ENCODE measurements at places on chromosomes 11 and 22. TPM values are rescaled to one million over a fixed set of nuclear protein-coding genes. Genes with fewer than 3 reads are reported as not detected.

DNA sequence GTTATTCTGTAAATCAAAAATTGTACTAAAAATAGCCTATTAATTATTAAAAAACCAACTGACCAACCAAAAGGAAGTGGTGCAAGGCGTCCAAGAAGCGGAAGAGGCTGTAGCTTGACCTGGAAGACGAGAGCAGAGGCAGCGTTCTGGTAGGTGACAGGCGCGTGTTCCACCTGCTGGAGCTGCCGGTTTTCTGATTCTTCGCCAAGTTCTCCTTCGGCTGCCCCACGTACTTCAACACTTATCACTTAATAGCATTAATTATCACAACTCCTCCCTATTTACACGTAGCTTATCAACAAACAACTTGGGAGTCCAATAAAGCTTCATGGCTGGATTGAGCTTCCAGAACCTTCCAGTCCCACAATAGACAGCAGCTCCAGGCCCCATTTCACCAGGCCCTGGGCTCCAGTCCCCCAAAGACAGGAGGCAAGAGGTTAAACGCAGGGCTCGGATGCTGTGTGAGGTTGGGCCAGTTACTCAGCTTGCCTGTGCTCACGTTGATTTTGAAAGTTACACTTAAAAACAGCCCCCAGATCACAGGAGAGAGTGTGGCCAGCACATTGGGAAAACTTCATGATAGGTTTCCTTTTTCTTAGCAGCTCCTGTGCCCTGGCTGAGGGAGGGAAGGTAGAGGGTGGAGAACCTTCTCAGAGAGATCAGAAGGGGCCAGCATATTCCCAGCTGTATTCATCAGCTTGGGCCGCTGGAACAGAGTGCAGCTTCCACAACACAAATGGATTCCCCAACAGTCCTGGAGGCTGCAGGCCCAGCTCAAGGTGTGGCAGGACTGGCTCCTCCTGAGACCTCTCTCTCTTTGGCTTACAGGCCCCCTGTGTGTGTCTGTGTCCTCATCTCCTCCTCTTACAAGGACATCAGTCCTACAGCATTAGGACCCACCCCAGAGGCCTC, 54.2 kb upstream of the FGF3 start:
- DNase-seq, result no peak

GRCh38 chr11:32433914-32434355, 1.4 kb downstream of the WT1 start:
- no peak for DNase-seq

DNA sequence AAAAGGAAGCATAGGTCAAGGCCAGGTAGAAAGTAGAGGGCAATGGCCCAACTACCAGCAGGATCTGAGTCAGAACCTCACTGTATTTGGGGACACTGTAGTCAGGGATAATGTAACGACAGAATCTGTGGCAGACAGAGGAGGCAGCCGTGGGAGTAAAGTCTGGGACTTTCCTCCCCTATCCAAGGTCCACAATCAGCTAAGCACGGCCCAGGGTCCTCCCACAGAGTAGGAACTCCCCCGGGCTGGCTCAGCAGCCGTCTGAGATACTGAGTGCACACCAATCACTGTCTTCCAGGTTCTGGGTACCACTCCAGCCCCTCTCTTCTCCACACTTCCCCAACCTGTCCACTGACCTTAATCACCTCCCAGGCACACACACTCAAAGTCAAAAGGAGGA, 3.2 kb downstream of the IGSF9B start:
- no peak for DNase-seq

DNA sequence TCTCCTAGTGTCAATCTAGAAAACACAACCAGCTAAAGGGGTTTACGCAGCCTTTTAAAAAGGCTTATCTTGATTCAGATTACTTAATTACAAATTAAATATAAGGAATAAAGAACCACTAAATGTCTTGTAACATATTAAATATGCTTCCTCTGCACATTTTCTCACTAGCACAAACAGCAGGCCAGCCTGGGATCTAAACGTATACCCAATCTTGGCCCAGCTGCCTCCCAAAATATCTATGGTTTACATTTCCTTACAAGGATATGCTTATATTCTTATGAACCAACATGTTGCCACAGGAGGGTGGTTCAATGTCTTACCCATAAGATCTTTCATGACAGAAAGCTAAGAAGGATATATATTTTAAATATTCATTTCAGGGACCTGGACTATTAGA, 7.7 kb downstream of the LGR4 start:
- no peak for DNase-seq

GRCh38 chr11:128800871-128801417, 66.2 kb downstream of the KCNJ1 start:
- DNase-seq, result no peak

DNA sequence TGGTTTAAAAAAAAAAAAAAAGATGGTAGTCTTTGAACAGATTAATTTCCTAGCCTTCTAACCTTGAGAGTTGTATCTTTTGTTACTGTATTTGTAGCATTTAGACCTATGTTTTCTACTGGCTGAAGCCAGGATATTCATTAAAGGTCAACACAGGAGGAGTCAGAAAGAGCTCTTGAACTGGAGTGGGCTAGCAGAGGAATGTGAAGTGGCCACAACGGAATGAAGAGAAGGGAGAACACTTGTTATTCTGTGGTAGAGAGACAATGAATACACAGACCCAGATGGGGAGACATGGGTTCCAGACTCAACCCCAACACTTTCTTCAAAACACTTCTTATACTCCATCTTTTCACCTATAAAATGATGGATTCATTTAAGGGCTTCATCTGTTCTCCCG, 88.1 kb downstream of the RELT start:
- no peak for DNase-seq

P2RY6 gene
- not detected for total RNA-seq

CCDC87 gene
- 0.53 TPM for total RNA-seq

GVQW3 gene
- total RNA-seq, result 1.6 TPM

PNPLA3 gene
- not detected for total RNA-seq

All from CD8-positive, alpha-beta T cell (primary cell).